ENCODE measurements at places on chromosomes 5 and 9.

GRCh38 chr5:73797132-73797510 is 171.1 kb downstream of the ARHGEF28 start:
- DNase-seq, result no peak

DNA sequence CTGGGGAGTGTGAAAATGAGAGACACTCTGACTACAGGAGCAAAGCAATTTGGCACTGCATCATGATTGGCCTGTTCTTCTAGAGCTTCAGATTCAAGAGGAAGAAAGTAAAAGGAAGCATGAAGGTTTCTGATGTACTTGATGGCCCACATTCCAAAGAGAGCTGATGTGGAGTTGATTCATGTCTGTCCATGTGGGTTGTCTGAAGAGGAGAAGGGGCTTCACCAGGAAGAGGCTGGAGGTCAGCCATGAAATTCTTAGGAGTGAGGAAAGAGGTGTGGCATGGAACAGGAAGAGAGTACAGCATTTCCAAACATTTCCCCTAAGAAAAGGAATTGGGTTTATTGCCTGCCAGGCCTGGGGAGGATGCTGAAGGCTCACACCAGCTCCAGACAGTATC is 70.7 kb downstream of the PTCD2 start:
- DNase-seq, result no peak

DNA sequence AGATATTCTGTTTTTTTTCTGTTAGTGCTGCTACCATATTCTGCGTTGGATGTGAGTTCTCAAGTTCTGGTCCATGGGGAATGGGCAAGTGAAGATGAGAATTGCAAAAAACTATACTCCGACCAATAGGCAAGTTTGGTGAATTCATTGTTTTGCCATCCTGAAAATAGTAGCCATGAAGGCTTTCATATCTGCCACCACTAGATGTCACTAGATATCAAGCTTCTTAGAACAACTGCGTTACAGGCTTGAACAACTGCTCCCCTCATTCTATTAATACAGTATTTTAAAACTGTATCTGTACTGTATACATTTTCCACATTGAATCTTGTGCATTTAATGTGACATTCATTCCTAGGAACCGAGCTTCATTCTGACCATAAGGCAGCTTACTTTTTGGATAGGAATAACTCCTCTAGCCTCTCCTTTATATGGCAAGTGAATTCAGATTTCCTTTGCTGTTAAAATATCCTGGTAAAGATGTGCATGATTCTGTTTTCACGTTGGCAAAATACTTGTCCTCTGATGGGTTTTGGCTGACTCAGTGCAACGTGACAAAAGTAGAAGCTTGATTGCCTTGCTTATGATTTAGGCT is 163.6 kb downstream of the SREK1 start:
- DNase-seq, result no peak

DNA sequence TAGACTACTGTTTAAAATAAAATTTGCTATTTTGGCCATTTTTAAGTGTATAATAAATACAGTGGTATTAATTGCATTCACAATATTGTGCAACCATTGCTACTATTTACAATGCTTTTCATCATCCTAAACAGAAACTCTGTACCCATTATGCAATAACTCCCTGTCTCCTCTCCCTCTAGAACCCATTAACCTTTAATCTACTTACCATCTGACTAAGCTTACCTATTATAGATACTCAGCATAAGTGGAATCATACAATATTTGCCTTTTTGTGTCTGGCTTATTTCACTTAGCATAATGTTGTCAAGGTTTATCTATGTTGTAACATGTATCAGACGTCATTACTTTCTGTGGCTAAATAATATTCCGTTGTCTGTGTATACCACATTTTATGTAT is 25.9 kb downstream of the CD14 start:
- DNase-seq, result no peak

DNA sequence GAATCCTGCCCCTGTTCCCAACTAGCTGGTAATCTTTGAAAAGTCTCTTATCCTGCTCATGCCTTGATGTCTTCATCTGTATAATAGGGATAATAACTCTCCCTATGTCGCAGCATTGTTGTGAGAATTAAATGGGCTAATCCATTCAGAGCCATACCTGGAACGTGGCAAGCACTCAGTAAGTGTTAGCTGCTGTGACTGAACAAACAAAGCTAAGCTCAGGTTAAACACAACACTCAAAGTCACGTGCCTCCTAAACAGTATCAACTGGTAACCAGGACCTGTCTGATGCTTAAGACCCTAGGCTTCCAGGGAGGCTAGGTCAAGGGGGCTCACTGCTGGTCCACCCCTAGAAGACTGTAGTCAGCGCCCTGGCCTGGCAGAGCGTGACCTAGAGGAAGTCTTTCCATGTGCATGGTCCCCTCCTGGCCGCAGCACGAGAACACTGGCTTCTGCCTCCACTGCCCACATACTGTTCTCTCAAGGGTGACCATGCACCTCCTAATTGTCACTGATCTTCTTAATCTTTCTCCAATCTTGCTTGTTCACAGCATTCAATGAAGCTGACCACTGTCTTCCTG is 211.1 kb downstream of the TTLL11 start:
- no peak for DNase-seq

DNA sequence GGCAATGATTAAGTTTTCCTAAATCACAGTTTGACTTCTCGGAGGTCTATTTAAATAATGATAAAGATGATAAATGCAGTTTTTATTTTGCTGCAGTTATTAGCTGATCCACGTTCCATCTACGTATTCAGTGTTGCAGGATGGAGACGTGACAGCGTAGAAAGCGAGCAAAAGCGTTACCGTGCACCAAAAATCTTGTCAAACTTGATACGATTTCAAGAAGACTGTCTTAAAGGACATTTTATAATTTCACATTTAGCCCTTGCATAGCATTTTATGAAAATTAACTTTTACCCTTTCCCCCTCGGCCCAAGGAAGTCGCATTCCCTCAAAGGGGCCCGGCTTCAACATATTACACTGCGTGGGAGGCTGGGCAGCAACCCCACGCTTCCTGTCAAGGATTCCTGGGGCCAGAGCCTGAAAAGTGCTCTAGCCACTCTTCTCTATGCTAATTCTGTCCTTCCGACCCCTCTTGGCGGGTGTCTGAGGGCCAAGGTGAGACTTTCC is 7.1 kb upstream of the PURA start:
- no peak for DNase-seq

DNA sequence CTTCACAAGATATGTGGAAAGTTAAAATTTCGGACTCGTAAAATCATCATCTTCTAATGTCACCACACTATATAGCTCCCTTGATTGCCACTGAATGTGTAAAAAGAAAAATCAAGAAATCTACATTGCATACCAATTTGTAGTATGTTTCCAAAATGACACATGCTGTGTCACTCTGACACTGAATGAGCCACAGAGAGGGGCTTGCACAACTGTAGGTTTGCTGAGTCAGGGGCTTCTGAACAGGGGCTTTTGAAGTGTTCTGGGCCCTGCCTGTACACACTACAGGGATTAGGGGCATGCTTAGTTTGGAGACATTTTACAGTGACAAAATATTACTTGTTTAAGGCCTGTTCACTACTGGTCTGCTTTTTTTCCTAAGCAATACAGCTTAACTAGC is 234.4 kb upstream of the GRAMD2B start:
- no peak for DNase-seq

DNA sequence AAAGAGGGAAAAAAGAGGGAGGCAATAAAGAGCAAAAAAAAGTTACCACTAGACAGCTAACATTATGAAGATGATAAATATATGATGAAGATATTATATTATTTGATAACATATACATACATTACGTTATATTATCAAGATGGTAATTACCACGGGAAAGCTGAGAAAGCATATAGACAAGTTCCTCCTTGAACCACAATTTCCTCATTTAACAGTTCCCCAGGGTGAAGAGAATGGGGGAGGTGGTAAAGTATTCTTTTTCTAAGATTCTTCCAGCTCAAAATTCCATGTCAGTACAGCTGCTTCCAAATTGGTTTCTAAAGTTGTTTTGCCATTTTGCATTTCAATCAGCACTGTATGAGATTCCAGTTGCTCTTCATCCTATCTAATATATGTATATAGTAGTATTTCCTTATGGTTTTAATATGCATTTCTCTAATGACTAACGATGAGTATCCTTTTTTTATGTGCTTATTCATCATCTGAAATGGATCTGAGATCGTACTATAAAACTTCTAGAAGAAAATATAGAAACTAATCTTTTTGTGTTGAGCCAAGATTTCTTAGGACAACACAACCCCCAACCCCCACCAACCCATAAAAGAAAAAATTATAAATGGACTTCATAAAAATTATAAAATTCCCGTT is 49.5 kb upstream of the C9orf72 start:
- DNase-seq, result no peak

DNA sequence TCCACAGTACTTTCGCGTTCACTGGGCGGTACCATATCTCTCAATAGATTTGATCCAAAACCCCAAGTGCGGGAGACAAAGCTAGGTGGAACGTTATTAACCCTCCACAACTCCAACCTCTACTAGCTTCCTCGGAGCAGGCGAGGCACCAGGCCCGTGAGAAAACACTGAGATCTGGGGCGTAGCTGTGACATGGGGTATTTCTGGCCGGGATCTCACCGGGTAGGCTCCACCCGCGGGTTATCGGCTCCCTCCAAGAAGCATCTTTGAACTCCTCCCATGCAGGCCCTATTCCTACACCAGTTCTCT is 350 bp upstream of the SLC25A46 start:
- no peak for DNase-seq

DNA sequence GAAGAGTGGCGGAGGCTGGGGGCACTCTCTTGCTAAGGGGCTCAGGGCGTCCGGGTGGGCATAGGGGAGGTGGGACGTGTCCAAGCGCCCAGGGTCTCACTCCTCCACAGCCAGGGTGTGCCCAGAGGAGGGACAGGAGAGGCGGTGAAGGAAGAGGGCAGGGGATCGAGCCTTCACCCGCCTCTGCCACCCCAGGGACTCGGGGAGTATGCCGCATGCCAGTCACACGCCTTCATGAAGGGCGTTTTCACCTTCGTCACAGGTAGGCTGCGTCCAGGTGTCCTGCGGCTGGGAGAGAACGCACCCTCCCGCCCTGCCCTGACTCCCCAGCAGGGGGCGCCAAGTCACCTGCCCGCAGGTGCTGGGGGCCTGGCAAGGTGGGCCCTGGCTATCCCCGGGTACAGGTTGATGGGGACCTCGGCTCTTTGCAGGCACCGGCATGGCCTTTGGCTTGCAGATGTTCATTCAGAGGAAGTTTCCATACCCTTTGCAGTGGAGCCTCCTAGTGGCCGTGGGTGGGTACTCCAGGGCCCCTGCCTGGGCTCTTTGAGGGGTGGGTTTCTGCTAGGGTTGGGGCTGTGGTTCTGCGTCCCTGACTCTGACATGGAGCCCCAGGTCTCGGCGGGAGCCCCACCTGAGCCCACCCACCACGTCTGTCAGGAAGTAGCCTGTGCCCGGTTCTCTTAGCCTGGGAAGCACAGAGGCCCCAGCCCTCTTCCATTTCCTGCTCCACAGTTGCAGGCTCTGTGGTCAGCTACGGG is 552 bp downstream of the TMEM141 start:
- DNase-seq, result peak; percentile 90

- no peak for DNase-seq
Observed at GRCh38 chr5:171693412-171693811, 92.2 kb upstream of the SMIM23 start.

GRCh38 chr9:114432323-114433067 is 44.7 kb upstream of the AKNA start:
- no peak for DNase-seq

DNA sequence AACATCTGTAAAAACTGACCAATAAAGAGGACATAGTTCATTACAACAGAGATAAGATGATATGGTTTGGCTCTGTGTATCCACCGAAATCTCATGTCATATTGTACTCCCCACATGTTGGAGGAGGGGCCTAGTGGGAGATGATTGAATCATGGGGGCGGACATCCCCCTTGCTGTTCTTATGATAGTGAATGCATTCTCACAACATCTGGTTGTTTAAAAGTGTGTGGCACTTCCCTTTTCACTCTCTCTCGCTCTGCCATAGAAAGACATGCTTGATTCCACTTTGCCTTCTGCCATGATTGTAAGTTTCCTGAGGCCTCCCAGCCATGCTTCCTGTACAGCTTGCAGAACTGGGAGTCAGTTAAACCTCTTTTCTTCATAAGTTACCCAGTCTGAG is 292.8 kb downstream of the SLF1 start:
- no peak for DNase-seq

DNA sequence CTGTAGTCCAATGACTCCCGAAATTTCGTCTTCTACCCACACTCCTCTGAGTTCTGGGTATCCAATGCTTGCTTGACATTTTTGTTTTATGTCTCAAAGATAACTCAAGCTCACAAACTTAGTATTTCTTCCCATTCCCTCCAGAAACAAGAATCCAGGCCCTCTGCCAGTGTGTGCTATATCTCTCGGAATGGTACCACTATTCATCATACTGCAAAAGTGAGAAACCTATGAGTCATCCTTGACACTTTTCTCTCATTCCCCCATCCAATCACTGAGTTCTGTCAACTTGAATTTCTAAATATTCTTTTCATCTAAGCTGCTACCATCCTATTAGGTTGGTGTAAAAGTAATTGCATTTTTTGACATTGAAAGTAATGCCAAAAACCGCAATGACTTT is 9.8 kb downstream of the SLC12A2 start:
- no peak for DNase-seq

DNA sequence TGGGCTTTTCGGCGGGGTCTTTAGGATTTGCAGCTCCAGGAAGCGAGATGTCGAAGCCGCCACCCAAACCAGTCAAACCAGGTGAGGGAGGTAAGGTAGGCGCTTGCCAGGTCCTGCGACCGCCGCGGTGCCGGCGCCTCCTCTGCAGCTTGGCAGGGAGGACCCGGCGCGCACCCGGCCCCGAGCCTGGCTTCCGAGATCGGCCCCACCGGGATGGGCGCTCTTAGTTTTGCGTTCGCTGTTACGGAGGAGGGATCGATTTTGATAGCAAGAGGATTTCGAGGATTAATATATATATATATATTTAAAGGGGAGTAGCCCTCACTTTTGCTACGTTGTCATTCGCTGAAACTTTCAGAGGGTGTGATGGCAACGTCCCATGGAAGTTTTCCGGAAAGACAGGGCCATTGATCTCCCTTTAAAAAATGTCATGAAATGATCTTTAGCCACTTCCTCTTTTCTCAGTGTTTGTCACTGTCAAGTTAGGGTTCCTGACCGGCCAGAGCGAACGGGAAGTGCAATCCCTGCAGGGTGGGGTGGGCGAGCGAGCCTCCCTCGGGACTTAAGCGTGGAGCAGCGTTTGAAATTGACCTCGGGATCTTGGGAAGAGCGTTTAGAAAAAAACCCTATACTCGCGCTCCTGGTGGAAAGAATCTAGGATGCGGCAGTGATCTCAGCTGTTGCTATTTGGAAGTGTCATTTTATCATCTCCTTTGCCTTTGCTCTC is 495 bp downstream of the OSTF1 start:
- peak; percentile 26 for DNase-seq

- DNase-seq, result no peak
Observed at GRCh38 chr5:31412324-31412723, 119.6 kb downstream of the DROSHA start.
